Ecto neural progenitor cell (in vitro differentiated cells): ENCODE measurements at places on chromosomes 6 and 20.

DNA sequence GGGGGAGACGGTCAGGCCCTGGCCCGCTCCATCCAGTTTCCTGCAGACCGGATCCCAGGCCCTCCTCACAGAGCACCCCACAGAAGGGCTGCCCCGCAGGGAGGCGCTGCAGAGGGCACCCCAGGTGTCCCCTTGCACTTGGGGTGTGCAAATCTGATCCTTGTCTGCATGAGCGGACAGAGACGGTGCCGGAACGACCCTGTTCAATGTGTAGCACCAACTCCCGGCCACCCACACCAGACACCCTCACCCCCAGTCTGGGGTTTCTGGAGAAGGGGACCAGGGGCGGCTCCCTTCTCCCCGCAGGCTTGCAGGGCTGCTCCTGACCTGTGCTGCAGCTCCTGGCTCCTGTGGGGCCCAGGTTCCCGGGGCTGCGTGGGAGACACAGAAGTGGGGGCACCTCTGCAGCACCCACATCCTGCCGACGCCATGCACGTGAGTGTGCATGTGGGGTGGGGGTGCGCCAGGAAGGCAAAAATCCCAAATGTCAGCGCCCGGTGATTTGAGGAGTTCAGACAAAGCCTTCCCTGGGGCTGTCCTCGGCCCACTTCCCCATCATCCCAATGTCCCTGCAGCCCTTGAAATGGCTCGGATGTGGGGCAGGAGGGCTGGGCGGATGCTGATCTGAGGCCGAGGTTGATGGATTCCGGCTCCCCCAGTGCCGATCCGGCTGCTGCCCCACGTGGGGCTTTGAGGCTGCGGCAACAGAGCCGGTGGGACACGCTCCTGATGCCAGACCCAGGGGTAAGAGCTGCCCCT lies 85.3 kb upstream of the BHLHE23 start:
- DNase-seq = peak; percentile 39

GRCh38 chr6:48057601-48058000 lies 53.4 kb downstream of the PTCHD4 start:
- no peak for DNase-seq

GRCh38 chr6:72551470-72551869 lies 70.4 kb upstream of the KCNQ5 start:
- no peak for DNase-seq

- DNase-seq = peak; percentile 78
These were observed at the start of gene PDE10A for GRCh38 chr6:165662749-165663376. PDE10A (minus strand) TSS chr6:165663241; CDS start chr6:165662811, 430 bp downstream.

DNA sequence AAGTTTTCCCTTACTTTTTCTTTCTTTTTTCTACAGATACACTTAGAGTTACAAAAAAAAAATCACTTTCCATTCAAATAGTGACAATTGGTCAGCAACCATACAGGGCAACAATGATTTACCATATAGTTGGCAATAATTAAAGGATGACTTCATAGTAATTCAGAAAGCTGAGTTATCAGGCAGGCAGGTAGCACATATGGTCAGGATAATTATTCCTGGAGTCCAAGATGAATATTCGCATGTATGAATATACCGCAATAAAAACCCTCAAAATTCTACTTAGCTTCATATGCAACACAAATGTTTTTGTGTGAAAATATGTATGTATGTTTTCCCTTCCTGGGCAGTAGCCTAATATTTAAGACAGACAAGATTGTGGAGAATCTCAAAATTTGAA lies 34.5 kb downstream of the COL19A1 start:
- no peak for DNase-seq

GRCh38 chr6:142861711-142862110 lies 83.3 kb downstream of the HIVEP2 start:
- DNase-seq = no peak

DNA sequence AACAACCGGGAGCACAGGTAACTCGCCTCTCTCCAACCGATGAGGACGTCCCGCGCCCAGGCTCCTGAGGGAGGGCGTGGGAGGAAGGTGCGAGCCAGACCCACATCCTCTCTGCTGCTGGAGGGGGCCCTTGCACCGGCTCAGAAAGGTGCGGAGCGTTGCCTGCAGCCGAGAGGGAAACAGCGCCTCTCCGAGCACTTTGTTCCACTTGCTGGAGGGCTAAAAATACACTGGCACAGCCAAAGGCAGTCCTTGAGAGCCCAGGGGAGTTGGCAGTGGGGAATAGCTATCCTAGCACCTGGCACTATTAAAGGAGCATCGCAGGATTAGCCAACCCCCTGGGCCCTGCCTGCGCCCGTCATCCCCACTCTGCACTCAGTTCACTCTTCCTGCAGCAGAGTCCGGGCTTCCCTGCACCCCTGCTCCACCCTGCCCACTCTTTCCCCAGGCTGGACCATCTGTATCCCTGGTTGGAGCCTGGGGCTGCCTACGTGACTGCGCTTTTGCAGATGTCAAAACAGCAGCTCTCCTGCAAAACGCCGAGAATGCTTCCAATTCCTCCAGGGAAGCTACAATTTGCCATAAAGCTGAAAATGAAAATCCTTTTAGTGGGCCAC lies 108.9 kb downstream of the SNX5 start:
- no peak for DNase-seq

- no peak for DNase-seq
These were observed 193.7 kb downstream of the QKI start for GRCh38 chr6:163608204-163608644.

DNA sequence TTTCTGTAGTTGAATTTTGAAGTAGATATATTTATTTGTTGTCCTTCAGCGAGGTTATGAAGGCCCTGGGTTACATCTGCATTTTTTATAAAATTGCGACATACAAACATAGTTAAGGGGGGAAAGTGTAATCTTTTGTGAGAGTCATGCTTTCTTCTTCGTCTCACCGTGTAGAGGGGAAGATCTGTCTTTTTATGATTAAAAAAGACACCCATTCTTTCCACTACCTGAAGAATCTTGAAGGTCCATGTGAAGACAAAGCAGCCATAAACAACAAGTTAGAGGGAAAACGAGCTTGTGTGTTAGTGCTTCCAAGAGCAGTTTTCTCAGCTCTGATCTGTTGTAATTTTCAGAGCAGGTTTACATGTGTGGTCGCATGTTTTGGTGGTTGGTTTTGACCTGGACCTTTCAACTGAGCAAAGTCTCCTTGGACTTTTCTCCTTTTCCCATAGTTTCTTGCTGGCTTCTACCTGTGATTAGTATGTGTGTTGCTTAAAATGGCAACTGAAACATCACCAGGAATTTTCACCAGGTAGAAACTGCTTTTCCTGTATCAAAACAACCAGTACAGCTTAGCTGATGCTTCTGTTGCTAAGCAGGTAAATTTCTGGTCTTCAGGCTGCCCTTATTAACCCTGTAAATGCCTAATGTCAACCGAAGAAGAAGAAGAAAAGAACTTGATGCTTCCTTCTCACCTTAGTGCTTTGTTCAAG lies 37.3 kb downstream of the RREB1 start:
- DNase-seq = no peak
